ENCODE measurements at places on chromosomes 2 and 18.
A peak's percentile ranks its signal among the peaks of the same experiment; 100 is the strongest.

- no peak for DNase-seq
Measured at GRCh38 chr2:47561906-47562305, 158.9 kb downstream of the MSH2 start.

- DNase-seq, result no peak
Measured at GRCh38 chr2:109690457-109690821, 76.3 kb downstream of the SOWAHC start.

DNA sequence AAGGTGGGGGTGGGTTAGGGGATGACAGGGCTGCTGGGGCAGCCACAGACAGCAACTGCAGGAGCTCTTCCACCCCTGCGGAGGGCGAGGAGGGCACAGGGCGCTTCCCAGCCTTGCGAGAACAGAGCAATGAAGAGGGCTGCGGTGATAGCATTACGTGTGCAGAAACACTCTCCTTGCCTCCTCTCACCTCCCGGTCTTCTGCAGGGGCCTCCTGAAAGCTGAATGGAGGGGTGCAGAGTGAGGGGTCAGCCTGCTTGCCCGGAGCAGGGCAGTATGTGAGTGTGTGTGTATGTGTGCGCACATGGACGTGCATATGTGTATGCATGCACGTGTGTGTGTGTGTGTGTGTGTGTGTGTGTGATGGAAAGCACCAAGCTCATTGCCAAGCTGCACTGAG lies 29.5 kb upstream of the IL1R2 start:
- DNase-seq, result no peak

DNA sequence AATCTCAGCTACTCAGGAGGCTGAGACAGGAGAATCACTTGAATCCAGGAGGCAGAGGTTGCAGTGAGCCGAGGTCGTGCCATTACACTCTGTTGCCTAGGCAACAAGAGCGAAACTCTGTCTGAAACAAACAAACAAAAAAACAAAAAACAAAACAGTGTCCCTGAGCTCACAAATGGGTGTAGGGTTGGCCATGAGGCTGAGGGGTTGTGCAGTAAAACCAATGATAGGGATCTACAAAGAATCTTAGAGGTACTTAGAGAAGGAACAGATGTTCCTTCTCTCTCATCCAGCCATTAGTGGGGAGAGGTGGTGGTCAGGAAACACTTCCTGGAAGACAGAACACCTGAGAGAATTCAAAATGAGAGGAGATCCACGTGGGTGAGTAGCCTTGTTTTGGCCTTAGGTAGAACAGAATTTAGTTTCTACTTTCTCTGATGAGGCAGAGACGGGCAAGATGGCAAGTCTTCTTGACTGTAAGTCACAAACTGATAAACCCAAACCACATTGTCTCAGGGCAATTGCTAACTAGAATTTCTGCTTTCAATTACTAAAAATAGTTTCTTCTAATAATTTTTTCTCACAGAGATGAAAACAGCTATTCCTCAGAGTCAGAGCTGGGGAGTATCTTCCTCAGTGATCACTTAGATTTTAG lies 61.5 kb upstream of the PPM1B start:
- no peak for DNase-seq

DNA sequence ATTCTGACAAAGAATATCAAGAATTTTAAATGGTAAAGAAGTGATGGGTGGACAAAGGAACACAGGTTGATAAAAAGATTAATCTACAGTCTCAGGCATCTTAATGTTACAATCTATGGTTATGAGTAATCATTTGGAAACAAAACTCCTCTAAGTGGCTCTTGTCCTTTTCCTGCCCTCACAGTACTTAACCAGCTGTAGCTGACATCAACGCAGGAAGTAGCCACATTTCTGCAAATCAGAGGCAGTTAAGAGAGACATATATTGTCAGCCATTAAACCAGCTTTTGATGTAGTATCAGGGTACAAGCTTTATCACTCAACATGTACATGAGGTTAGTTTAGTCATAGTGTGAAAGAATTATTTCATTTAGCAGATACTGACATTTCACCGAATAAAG lies 244.6 kb downstream of the NR4A2 start:
- no peak for DNase-seq

DNA sequence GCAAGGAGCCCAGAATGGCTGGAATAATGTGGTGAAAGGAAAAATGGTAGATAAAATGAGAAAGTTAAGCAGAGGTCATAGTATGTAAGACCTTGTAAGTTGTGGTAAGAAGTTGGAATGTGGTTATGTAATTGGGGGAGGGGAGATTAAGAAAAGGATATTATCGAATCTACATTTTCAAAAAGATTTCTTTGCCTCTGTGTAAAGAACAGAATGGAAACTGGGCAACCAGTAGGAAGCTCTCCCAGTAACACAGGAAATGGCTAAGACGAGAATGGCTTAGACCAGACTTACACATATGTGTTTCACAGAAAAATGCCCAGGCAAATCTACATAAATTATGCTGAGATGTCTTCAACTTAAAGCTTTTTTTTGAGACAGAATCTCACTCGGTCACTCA lies 13.2 kb downstream of the MEMO1 start:
- no peak for DNase-seq

- DNase-seq, result no peak
Measured at GRCh38 chr2:4628998-4629501, 925.7 kb downstream of the DCDC2C start.

DNA sequence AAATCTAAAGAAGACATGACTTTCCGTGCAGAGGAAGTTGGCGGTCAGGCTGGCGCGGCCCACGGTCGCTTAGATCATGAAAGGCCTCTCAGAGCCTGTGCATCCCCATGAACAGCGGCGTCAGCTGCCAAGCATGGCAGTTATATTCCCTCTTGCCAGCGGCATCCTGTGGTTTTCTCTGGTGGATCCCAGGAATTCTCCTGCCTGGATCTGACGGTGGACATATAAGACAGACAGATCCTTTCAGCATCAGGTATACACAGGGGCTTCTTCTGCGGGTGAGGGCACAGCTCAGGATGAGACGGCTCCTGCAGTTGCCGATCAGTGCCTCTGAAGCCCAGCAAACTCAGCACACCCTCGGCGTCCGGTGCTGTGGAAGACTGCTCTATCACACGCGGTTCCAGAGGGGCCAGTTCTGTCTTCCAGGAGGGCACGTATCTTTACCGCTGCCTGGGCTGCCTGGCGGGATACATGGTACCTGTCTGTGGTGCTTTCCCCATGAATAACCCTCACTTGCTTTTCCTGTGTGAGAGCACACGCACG lies 157.8 kb downstream of the LDLRAD4 start:
- no peak for DNase-seq

- DNase-seq, result no peak
Measured at GRCh38 chr2:204663816-204664425, 118.6 kb downstream of the PARD3B start.

DNA sequence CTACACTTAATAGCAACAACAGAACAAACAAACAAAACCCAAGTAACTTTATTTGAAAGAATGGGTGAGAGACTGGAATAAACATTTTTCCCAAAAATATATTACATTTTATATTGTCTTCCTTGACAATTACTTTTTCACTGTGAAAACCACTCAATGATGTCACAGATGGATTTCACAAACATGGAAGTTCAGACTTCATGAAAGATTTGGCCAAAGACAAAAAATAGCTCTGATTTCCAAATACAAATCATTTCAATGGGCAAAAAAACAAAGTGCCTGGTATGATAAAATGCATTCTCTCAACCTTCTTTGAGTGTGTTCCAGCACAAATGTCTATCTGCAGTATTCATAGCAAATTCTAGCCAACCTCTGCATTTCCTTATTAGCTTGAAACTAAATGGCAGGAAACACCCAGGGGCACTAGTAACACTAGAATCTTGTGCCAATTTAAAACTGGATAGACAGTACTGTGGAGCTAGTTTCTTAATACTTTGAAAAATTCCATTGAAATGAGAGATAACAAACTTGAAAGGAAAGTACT lies 28.5 kb upstream of the NAPG start:
- no peak for DNase-seq

GRCh38 chr2:40197121-40197520 lies 254.8 kb downstream of the SLC8A1 start:
- DNase-seq, result no peak

DNA sequence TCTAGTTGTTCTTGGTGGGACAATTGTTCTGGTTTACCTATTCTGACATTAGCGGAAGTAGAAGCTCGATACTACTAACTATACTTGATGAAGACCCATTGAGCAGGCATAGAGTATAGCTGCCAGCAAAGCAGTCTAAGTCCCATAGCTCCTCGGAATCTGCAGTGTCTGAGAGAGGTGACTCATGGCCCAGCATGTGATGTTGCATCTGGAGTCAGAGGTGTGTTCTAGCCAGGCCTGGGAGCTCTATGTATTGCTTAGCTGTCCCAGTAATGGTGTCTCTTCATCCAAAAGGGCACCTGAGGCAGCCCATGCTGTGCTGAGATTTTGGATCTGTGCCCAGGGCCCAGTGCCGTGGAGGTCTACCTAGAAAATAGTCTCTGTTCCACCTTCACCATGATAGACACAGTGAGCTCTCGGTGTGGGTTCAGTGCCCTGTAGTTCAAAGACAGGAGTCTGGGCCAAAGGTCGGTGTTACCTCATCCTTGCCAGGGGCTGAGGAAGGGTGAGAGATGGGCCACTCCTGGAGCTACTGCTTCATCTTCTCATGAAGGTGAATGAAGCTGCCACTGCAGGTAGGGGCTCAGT lies 47.3 kb downstream of the MEX3C start:
- peak; percentile 55 for DNase-seq

DNA sequence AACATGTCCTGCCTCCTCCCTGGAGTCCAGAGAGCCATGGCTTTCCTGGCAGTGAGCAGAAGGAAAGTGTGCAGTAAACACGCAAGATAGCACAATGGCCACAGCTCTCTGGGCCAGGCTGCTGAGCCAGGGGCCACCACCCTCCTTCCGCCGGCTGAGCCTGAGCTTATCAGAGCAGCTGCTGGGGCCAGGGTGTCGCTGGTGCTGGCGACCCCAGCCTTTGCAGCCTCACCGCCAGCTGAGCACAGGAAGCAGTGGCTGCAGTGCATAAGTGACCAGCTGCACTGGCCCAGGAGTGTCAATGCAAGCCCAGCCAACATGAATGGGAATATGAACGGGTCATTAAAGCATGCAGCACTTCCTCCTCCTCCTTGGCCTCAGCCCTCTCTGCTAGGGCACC lies 172.0 kb downstream of the ZFP36L2 start:
- no peak for DNase-seq

- no peak for DNase-seq
Measured at GRCh38 chr2:9249020-9249800, 42.6 kb downstream of the ASAP2 start.

DNA sequence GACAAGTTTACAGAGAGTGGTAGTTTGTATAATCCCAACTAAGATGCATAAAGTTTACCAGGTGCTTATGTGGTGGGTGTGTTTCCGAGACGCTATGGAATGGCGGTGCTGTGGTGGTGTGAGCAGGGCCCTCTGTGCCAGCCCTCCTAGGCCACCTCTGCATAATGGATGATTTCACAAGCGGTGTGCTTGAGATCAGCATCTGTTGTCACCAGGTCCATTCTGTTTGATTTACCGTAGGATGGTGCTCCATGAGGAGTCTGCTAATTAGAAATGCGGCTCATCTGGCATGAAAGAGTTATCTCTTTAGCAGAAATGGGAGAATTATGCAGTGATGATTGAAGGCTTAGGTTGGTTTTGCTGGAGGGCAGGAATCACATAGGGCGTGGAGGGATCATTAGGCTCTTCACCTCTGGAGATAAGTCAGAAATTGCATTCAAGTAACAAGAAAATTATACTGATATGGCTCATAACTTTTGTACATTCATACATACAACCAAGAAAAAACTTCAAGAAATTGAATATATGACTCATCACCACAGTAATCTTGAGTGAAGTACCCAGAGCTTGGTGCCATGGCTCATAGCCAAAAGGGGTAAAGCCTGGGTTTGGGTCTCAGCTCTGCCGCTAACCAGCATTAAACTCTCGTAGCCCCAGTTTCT lies 41.4 kb downstream of the CRIM1 start:
- DNase-seq, result no peak

- DNase-seq, result no peak
Measured at GRCh38 chr2:168649562-168649961, 152.9 kb upstream of the NOSTRIN start.

- DNase-seq, result no peak
Measured at GRCh38 chr18:35777039-35777438, 195.4 kb upstream of the RMP24 start.

DNA sequence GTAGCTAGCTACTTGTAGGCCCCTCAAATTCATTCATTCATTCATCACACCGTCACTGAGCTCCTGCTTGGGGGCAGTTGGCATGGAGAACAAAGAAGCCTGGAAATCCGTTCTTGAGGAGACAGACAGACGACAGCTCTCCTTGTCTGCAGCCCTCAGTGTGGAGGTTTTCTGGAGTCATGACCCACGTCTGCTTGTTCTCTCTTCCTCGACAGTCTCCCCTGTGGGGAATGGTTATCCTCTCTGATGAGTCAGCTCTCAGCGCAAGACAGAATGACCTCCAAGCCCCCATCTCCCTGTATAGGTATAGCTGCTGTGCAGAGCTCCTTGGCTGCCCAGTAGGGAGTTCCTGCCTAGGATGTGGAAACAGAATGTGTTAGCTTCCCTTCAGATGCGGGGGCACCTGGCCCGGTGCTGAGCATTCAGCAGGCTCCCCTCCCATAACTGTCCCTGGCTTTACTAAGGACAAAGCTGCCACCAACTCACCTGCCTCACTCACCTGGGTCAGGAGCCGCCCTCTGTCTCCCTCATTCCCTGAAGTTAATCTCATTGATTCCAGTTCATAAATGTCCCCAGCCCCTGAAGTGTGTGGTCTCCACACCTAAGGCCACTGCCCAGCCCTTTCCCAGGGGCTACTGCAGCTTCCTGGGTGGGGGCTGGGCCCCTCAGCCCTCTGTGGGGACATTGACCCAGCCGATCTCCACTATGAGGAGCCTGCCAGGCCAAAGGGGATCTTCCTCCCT lies 124.7 kb downstream of the ACKR3 start:
- no peak for DNase-seq

DNA sequence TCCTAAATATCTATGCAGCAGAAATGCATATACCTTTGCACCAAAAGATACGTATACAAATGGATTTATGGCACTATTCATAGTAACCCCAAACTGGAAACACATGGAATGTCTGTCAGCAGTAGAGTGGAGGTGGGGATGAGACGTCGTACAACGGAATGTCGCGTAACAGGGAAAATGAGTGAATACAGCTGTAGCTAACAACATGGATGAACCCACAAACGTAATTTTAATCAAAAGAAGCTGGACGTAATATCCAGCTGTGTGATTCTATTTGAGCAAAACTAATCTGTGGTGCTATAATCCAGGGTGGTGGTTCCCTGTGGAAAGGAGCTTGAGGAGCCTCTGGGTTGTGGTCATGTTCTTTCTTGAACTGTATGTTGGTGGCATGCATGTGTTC lies 89.9 kb downstream of the MTA3 start:
- DNase-seq, result no peak

DNA sequence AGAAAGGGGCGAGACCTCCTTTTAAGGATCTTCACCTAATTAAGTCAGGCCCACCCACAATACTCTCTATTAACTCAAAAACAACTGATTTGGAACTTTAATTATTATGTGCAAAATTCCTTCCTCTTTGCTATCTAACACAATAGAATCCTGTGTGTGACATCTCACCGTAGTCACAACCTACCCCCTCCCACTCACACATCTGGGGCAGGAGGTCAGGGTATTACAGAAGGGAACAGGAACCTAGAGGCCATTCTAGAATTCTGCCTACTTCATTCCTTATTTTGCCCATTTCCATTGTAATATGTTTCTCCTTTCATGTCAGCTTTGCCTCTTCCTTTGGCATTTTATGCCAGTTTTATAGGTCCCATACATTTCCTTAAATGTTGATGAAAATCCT lies 829.3 kb upstream of the ID2 start:
- no peak for DNase-seq

GRCh38 chr18:33444709-33445108 lies 4.2 kb upstream of the CCDC178 start:
- no peak for DNase-seq

- DNase-seq, result no peak
Measured at GRCh38 chr2:182616471-182617393, 99.3 kb upstream of the DNAJC10 start.

All from RKO (cell line).